Stimulated activated CD8-positive, alpha-beta memory T cell treated with anti-CD3 and anti-CD28 coated beads, Interleukin-7, amount 100 ng/mL, for 1 hour (primary cell): ENCODE measurements at places on chromosomes 16 and 17.

DNA sequence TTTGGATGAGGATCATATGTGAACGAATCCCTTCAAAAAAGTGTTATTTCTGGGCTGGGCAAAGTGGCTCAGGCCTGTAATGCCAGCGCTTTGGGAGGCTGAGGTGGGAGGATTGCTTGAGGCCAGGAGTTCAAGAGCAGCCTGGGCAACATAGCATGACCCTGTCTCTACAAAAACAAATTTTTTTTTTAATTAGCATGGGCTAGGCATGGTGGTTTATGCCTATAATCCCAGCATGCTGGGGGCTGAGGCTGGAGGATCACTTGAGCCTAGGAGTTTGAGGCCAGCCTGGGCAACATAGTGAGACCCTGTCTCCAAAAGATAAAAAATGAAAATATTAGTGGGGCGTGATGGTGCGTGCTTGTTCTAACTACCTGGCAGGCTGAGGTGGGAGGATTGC is 4.6 kb downstream of the TAOK1 start:
- no peak for DNase-seq

GRCh38 chr17:5975661-5976060 is 94.5 kb upstream of the WSCD1 start:
- DNase-seq: no peak

DNA sequence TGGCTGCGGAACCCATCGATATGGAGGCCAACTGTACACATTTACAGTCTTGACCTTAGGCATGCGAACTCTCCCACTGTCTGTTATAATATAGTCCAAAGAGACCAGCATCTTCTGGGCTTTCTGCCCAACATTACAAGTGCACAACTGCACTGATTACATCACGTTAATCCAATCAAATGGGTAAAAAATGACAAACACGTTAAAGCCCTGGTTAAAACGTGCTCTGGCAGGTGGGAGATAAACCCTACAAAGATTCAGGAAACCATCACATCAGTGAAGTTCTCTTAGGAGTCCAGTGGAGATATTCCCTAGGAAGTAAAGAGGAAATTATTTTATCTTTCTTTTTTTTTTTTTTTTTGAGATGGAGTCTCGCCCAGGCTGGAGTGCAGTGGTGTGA is 23.7 kb upstream of the XYLT2 start:
- DNase-seq: no peak

DNA sequence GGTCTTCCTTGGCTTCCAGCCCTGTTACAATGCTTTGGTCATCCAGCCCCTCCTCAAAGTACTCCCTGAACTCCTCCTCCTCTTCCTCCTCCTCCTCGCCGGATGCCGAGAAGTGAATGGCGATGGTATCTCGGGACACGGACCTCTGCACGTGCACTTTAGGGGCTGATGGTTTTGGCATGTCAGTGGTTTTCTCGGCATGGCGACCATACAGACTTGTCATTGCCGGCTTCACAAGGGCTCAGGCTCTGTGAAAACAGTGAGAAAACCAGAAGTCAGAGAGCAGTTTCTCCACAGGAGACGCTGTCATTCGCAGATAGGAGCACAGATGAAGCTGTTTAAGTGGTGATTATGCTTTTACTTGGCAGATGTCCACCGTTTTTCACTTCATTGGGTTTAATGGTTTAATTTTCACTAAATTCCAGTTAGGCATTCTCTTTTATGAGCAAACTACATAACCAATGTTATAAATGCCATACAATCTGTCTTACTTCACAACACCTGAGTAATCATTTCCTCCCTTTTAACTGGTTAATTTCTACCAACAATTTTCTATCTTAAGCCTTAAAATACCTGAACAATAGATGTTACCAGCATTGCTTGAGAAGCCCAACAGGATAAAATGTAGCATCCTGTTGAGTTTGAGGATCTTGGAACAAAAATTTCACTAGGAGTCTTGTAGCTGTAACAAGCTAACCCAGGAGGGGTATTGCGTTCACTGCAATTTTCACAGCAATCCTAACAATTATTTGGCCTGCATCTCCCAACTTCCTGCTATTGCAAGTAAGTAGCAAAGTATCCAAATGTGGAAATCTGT is 48.9 kb downstream of the TEX2 start:
- no peak for DNase-seq

DNA sequence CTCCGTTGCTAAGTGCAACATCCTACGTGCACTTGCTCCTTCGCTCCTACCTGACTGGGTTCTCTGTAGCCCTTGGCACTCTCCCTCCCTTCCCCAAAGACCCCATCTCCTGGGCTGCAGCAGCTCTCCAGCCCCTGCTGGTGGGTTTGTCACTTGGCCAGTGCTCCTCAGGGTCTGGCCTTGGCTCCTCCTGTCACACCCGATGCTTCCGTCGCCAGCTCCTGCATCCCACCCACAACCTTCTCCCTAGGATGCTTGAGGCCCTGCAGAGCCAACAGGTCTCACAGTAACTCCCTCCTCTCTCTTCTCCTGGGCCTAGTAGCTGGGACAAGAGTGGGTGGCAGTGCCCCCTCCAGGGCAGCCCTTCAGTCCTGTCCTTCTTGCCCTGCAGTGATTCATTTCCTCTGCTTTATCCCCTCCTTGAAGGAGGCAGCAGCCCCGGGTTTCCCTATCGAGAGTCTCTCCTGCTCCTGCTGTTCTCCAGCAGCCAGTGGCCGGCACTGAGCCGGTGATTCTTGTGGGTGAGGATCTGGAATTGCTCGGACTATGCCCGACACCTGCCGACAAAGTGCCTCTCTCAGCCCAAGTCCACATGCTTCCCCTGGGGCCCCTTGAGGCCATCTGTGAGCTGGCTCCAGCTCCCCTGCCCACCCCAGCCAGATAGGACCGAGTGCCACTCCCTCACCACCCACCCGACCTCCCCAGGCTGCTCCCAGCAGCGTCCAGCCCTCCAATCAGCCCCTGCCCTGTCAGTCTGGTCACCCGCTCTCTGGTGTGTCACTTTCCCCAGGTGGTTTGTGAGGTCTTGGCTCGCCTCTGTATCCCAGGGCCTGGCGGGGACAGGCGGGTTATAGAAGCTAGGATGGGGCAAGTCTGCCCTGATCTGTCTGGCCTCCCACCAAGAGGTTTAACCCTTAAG is 3.8 kb downstream of the LITAFD start:
- no peak for DNase-seq

GRCh38 chr17:50596191-50597037 is 35.9 kb downstream of the CACNA1G start:
- DNase-seq: no peak

GRCh38 chr17:75207760-75208159 is 2.3 kb downstream of the NUP85 start:
- DNase-seq: no peak

DNA sequence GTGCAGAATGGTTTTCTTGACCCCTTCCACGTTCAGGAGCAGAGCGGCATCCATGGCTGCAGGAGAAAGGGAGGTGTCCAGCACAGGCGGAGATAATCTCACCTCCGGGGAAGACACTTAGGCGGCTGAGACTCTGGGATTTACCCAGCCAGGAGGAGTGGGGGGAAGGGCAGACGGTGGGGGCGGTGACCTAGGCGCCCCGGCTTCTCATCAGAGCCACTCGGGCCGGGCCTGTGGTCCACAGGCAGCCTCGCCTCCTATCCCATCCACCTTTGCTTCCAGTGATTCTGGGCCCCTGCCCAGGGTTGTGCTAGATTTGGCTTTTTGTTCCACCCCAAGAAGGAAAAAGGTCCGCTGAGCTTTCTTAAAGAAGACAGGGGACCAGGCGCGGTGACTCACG is at the start of gene AIPL1:
TSS of gene AIPL1 (minus strand) at position 71 of the 400 bp plus-strand sequence. CDS start at position 54, 17 bp downstream.
- DNase-seq: no peak

- DNase-seq: peak; percentile 45
Observed at GRCh38 chr17:49694847-49695697, 12.7 kb downstream of the SLC35B1 start.

DNA sequence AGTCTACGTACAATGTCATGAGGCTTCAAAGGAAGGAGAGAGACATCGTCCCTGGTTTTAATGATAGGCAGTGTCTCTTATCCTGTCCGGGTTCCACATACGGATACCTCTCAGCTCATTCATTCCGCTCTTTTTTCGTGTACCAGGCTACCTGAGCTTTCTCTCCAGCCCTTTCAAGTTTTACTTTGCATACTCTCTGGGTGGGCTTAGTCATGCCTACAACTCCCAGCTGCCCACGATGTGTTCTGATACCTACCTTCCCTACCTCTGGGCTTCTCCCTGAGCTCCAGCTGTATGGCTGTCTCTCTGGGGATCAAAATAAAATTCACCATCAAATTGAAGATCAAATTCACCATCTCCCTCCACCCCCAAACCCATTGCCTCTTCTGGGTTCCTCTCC is 354.0 kb upstream of the EEF2KMT start:
- no peak for DNase-seq

GRCh38 chr16:79784007-79784406 is 183.5 kb upstream of the MAF start:
- DNase-seq: no peak

DNA sequence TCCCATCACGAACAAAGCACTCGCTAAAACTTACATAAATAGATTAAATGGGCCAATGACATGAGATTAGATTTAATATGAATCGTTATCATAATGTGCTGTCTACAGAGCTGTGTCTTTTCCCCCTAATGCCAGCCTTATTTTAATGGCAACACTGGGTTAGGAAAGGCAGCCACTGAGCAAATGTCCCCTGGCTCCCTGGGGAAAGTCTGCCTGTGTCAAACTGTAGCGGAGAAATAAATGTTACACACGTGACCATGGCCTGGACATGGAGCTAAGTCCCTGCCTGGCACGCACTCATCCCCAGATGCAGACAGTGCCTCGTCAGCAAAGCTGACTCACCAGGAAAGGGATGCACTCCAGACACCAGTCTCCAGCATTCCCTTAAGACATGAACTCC is 61.3 kb upstream of the SDK2 start:
- no peak for DNase-seq

DNA sequence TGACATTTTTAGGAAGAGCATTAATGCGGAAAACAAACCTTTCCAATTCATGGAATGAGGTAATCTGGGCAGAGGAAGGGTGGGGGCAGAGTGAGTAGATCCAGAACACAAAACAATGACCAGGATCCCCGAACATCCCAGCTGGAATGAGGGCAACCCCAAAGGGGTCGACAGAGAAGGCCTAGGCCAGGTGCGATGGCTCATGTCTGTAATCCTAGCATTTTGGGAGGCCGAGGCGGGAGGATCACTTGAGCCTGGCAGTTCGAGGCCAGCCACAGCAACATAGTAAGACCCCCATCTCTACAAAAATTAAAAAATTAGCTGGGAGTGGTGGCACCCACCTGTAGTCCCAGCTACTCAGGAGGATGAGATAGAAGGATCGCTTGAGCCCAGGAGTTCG is 64.7 kb downstream of the ZFHX3 start:
- no peak for DNase-seq

GRCh38 chr16:86472366-86472765 is 38.0 kb upstream of the FOXF1 start:
- DNase-seq: no peak

DNA sequence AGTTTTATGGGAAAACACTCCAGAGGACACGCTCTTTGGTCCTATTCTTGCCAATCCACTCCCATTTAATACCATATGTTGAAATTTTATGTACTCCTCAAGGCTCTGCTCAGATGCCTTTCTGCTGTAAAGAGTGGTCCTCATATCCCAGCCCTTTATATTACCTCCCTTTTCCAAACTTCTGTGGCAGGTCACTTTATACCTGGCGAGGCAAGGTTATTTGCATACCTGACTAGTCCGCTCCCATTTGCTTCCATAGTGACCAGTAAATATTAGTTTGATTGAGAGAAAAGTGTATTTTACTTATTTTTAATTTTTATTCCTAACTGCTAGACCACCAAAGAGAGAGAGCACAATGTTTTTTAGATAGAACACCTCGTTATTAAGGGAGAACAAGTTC is 17.3 kb downstream of the KRT12 start:
- DNase-seq: no peak

- DNase-seq: no peak
Observed at GRCh38 chr17:6507535-6507934, 48.8 kb downstream of the PITPNM3 start.

- DNase-seq: no peak
Observed at GRCh38 chr16:56715126-56715525, 14.8 kb upstream of the NUP93 start.

- DNase-seq: no peak
Observed at GRCh38 chr17:44581868-44582267, 24.6 kb downstream of the FZD2 start.

DNA sequence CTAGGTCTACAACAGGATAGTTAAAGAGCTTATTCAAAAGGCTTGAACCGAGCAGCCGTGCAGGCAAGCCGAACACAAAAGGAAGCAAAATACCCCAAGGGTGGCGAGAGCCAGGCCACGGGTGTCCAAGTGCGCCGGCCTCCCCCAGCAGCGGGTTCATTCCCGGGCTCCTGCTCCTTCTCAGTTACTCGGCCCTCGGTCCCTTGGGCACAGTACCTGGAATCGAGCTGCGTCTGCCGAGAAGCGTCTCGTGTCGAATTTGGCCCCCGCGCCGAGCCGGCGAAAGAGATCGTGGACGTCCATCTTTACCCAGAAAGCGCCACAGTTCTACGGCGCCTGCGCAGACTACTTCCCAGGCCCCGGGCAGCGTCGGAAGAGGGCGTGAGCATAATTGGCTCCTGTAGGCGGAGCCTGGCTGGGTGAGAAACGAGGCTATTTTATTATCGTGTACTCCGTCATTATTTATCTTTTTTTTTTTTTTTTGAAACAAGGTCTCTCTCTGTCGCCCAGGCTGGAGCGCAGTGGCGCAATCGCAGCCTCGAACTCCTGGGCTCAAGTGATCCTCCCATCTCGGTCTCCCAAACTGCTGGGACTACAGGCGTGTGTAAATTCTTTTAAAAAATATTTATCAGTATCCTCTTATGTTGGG is at the start of gene DDX52:
TSS of gene DDX52 (minus strand) at position 329 of the 649 bp plus-strand sequence. CDS start at position 303, 26 bp downstream.
- peak; percentile 76 for DNase-seq

DNA sequence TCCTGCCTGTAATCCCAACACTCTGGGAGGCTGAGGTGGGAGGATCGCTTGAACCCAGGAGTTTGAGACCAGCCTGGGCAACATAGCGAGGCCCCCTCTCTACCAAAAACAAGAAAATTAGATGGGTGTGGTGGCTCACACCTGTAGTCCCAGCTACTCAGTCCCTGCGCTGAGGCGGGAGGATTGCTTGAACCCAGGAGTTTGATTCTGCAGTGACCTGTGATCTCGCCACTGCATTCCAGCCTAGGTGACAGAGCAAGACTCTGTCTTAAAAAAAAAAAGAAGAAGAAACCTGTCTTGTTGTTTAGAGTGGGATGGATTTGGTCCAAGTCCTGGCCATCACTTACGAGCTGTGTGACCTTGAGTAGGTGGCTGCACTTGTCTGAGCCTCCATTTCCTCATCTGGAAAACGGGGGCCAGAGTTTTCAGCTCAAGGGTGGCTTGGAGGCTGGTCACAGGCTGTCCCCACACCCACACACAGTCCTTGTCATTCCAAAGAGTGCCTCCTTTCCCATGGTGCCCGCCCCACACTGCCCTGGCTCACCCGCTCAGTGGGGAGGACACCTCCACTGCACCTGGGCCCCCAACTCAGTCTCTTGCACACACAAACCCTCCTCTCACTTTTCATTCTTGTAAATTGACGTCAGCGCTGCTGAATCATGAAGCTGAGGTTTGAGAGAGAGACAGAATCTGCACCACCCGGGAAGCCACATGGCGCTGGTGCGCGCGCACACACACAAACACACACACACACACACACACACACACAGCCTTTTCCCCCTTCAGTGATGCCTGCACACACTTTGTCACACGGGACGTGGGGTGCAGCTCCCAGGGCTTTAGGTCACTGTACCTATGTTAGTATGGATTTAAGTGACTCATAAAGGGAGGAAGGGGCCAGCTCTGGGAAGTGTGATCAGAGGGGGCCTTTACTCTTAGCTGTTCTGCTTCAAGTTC is 4.2 kb downstream of the SOCS1 start:
- DNase-seq: peak; percentile 64
